ACHN (cell line): ENCODE measurements at places on chromosomes 1 and 21.

DNA sequence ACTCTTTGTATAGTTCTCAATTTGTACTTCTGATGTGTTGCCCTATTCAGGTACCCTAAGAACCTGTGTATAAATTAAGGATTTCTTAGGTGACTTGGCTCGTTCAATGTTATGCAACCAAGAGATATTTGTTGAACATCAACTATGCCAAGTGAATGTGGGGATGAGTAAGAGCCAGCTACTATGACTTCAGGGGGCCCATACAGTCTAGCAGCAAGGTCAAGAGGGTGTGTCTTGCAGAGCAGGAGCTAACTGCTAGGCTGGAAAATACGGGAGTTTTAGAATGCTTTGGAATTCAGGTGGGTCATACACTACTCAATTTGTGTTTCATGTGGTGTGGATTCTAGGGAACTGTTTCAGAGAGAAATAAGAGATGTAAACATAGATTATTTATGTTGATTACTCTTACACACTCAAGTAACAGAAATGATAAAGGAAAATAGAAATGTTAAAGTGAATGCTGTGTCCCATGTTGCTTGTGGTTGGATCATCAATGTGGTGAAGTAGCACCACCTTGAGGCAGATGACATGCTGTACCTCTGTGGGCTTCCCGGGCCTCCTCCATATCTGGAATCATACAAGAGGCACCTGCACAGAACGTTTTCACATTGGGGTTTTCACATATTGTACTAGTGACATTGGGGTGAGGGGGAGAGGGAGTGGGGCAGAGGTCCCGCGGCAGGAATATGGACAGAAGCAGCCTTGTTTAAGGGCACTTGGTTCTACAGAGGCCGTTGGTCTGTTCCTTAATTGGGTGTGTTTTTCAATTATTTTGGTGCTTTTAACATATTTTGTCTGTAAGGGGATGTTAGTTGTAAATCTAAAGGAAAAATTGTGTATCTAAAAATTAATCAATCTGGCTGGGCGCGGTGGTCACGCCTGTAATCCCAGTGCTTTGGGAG, 12.4 kb downstream of the ARPC5 start:
- peak; percentile 82 for DNase-seq

DNA sequence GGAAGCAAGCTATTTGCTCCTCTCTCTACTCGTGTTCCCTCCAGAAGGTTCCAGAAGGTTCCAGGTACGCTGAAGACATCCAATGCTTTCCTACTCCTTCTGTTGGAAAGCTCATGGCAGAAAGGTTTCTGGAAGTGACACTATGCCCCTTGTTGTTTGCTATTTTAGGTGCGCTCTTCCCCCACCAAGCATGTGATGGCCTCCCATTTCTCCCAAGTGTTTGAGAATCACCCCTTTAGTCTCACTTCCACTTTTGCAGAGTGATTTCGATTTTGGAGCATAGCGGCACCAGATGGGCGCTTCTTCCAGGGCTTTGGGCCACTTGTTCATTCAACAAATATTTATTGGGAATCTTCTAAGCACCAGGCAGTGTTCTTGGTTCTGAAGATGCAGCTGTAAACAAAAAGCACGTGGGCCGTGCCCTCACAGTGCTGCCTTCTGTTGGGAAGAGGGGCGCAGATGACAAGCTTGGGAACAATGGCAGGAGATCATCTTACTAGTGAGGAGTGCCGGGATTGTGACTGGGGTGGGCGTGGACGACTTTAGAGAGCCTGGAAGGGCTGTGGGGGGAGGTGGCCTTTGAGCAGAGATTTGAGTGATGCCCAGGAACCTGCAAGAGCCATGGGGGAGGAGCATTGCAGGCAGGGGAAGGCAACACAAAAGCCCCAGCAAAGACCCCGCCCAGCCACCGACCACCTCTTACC, 43.0 kb upstream of the TARDBP start:
- no peak for DNase-seq

DNA sequence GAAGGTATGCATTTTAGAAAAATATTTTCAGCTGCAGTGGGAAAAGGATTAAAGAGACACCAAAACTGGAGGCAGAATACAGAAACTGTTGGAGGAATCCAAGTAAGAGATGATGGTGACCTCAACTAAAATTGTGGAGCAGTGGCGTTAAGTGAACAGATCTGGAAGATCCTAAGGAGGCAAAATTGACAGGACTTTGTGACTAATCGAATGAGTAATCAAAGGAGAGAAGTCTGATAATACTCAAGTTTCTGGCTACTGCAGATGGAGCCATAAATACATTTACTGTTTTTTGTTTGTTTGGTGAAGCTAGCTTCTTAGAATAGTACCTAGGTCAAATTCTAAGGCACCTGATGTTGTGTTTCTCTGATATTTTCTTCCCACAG, 3.1 kb downstream of the CTBS start:
- no peak for DNase-seq

DNA sequence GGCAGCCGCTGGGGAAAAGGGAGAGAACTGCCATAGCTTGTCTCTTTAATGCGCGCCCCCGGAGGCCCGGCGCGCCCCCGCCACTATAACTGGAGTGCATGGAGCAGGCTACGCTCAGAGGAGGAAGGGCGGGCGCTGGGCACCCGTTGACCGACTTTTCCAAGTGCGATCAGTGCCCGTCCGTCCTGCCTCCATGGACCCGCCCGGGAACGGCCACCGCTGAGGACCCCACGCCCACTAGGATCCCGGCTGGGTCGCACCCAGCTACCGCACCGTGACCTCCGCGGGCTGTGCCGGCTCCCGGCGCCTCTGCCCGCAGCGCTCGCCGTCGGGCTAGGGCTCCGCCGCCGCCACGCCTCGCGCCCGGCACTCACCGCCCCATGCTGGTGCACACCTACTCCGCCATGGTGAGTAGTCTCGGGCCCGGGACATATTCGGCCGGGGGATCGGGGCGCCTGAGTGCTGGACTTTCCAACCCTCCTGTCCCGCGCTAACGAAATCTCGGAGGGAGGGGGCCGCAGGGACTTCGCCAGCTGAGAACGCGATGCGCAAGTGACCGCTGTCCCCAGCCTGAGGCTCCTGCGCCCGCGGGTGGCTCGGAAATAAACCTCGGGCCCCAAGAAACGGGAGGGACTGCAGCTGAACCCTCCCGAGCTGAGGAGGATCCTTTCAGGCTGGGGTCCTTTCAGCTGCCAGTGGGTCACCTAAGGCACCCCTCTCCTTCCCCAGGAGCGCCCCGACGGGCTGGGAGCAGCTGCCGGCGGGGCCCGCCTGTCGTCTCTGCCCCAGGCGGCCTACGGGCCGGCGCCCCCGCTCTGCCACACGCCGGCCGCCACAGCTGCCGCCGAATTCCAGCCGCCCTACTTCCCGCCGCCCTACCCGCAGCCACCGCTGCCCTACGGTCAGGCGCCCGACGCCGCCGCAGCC, at the start of gene TFAP2E:
TFAP2E (plus strand) TSS at position 117 of the 927 bp plus-strand sequence; CDS start at position 381, 264 bp downstream.
- DNase-seq, result peak; percentile 48

DNA sequence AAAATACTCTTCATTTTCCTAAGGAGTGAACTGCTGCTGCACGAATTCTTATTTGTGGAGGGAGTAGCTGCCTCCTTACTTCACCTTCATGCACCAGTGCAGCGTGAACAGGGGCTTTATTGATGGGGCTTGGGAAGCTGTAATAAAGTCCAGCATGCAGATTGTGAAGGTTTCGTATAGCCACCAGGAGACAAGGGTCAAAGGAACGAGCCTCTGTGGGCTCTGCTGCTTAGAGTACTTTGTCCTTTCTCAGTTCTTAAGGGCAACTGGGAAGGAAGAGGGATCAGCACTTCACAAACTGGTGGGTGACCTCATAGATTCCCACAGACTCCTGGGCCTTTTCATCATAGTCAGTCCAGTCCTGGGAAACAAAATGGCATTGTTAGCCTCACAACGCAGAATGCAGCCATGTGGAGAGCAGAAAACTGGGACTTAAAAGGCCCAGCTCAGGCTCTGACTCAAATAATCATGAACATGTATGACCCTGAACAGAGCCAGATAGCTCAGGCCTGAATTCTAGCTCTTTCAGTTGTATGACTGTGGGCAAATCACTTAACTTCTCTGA, 6.0 kb downstream of the CZIB start:
- DNase-seq, result no peak

DNA sequence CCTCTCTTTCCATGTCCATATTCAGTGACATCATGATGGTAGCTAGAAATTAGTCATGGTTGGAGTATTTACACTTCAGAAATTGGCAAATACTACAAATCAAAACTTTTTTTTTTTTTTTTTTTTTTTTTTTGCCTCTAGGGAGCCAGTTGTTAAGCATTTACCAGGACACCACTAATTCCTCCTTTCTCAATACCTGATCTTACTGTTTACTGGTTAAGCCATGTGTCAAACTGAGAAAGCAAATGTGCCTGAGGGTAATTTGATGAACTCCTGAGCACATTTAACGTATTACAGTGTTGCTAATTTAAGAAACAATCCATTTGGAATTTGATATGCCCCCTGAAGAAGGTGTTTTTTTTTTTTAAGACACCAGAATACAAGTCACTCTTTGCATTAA, 94.4 kb downstream of the DNM3 start:
- DNase-seq, result no peak

GRCh38 chr21:43894206-43894577, 29.2 kb downstream of the AGPAT3 start:
- DNase-seq, result no peak
